NCI-H2081 treated with DMSO at 0.1 percent for 48 hours (cell line): ENCODE measurements at places on chromosomes 5 and 9.

GRCh38 chr5:68369023-68369359 lies 153.4 kb downstream of the PIK3R1 start:
- peak; percentile 11 for DNase-seq

GRCh38 chr9:77595426-77596095 lies 52.6 kb downstream of the GNA14 start:
- DNase-seq, result no peak

- no peak for DNase-seq
Observed at GRCh38 chr9:132639322-132639721, 30.5 kb downstream of the DDX31 start.

- DNase-seq, result no peak
Observed at GRCh38 chr5:177445052-177445916, 1.3 kb upstream of the PRR7 start.

DNA sequence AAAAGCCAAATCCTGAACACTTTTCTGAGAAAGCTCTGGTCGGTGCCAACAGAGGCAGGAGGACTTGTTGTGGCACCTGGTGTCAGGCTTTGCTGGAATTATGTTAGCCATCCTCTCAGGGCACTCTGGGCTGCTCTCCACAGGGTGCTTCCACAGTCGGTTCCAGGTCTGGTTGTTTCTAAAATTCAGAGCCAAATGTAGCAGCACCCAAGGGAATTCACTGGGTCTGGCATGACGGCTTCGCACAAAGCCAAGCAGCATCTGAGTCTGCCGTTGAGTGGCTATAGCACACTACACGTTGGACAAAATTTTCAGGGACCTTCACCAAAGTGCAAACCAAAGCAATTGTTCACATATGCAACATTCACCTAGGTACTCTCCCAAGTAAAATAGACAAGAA lies 110.2 kb downstream of the PJA2 start:
- no peak for DNase-seq

- DNase-seq, result no peak
Observed at GRCh38 chr5:638501-639252, 26.5 kb downstream of the CEP72 start.

GRCh38 chr5:42026446-42026845 lies 101.4 kb downstream of the FBXO4 start:
- no peak for DNase-seq

DNA sequence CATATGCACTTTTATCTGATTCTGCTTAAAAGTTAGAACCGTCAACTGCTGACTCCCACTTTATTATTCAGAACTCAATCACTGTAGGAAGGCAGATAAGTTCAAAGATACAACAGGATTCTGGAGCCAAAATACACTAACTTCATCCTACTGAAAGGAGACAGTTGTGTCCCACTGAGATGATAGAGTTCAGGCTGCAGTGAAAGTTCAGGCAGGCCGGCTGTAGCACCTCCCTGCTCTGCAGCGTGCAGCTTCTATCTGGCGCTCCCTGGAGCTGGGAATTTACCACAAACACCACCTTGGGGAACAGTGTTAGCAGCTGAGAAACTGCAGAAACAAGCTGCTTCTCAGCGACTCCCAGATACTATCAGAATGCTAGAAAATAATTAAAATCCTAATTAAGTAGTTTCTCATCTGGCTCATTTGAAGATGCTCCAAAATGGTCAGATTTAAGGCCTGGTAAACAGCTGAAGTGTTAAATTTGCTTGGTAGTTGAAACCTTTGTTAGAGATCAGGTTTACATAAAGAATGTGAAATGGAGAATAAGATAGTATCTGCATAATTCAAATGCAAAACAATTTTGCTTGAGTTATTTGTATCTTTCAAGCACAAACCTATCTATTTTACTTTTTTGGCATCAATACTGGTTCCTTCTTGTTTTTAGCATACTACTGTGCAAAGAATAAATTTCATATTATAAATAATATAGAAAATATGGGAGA lies 52.3 kb upstream of the CNTLN start:
- no peak for DNase-seq

- no peak for DNase-seq
Observed at GRCh38 chr5:68447136-68447929, 231.8 kb downstream of the PIK3R1 start.
